AG09319 (cell line): ENCODE measurements at places on chromosomes 16 and 17.

- DNase-seq: peak; percentile 15
These were observed 30.3 kb upstream of the ADORA2B start for GRCh38 chr17:15914400-15915170.

GRCh38 chr16:63287401-63287800, 1251.2 kb upstream of the CDH8 start:
- no peak for DNase-seq

GRCh38 chr16:2829501-2830354, at the start of gene ZG16B:
Gene ZG16B, plus strand, starts transcription at chr16:2830303. Its CDS starts 139 bp downstream, at chr16:2830442.
- no peak for DNase-seq

GRCh38 chr17:2797226-2797625, 988 bp downstream of the RAP1GAP2 start:
- no peak for DNase-seq

- DNase-seq: peak; percentile 85
These were observed 736.5 kb downstream of the KCNJ2 start for GRCh38 chr17:70905796-70906195.

- no peak for DNase-seq
These were observed 631 bp downstream of the NXPH3 start for GRCh38 chr17:49576088-49576916.
